Bronchus fibroblast of lung (primary cell): ENCODE measurements at places on chromosomes 1 and 21. TPM values are rescaled to one million over a fixed set of nuclear protein-coding genes. Genes with fewer than 3 reads are reported as not detected.

SEMA4A gene
- 0.67 and 0.74 TPM in 2 replicates for total RNA-seq

NPHS2 gene
- total RNA-seq: not detected in 2 replicates

OR6K3 gene
- total RNA-seq: not detected in 2 replicates

HFM1 gene
- 0.34 and 1.0 TPM in 2 replicates for total RNA-seq

HES3 gene
- total RNA-seq: not detected in 2 replicates

FCRL5 gene
- not detected in 2 replicates for total RNA-seq

LRRC71 gene
- total RNA-seq: 0.15 and 1.3 TPM in 2 replicates

GNG4 gene
- under 0.01 and 1.3 TPM in 2 replicates for total RNA-seq

GBP2 gene
- 1.9 and 2.5 TPM in 2 replicates for total RNA-seq

KDM5B gene
- total RNA-seq: 21.9 and 26.4 TPM in 2 replicates

CCDC27 gene
- not detected in 2 replicates for total RNA-seq

COL8A2 gene
- total RNA-seq: 1.3 TPM in 2 replicates

IRF6 gene
- 0.34 and 0.59 TPM in 2 replicates for total RNA-seq

MIXL1 gene
- total RNA-seq: not detected in 2 replicates

CLEC20A gene
- 0.15 TPM in 1 of 2 replicates, not detected in the other for total RNA-seq

BARHL2 gene
- not detected in 2 replicates for total RNA-seq

SDHB gene
- 166 and 169 TPM in 2 replicates for total RNA-seq

CLCA2 gene
- under 0.01 and 0.15 TPM in 2 replicates for total RNA-seq

PTAFR gene
- total RNA-seq: under 0.01 and 0.34 TPM in 2 replicates

SRGAP2 gene
- total RNA-seq: 37.2 and 40.3 TPM in 2 replicates

IGSF3 gene
- total RNA-seq: 0.34 and 0.45 TPM in 2 replicates

STUM gene
- total RNA-seq: not detected in 2 replicates

DPT gene
- total RNA-seq: 0.15 TPM in 1 of 2 replicates, not detected in the other

EFNA1 gene
- total RNA-seq: 0.50 and 0.89 TPM in 2 replicates

TTLL10 gene
- total RNA-seq: not detected in 2 replicates

CSDE1 gene
- total RNA-seq: 404 and 540 TPM in 2 replicates

C2CD4D gene
- total RNA-seq: 0.50 TPM in 1 of 2 replicates, not detected in the other
